GOT3 (cell line): ENCODE measurements at places on chromosomes 1 and 21.

GRCh38 chr1:31776516-31776915 lies 12.4 kb upstream of the ADGRB2 start:
- no peak for DNase-seq

- no peak for DNase-seq
Observed at GRCh38 chr1:95496773-95497172, 262.8 kb downstream of the RWDD3 start.

GRCh38 chr21:40433538-40433937 lies 413.4 kb downstream of the DSCAM start:
- DNase-seq: no peak

DNA sequence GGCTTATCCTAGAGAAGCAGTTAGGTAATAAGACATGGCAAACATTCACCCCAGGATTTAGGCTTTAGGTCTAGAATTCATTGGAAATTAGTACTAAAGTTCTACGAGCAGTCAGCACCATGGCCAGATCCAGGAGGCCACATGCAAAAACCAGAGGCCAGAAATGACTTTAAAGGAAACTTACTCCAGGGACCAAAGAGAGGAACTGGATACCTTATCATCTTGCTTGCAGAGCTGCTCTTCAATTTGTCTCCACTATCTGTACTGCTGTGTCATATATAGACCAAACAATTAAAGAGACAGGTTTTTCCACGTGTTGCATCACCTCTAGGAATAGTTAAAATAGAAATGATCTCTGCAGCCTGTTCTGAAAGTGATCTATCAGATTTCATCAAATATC lies 127.8 kb downstream of the LMX1A start:
- DNase-seq: no peak

GRCh38 chr1:32758795-32759430 lies 56.3 kb upstream of the SYNC start:
- no peak for DNase-seq

GRCh38 chr1:18093646-18094045 lies 14.0 kb upstream of the IGSF21 start:
- DNase-seq: no peak

DNA sequence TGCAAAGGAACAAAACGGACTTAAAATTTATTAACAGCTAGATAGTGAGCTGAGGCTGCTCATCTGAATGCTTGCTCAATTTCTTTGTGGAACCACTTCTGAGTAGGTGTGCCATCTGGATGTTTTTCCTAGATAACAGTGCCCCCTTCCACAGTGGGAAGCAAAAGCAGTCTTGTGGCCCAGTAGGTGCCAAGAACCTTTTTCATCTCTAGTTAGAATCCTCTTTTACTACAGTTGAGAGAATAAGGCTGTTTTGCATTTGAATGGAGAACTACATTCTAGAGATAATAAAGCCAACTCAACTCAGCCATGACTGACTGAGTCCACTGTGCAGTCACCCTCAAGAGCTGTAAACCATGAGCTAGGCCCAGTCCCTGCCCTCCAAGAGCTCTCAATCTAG lies 13.3 kb downstream of the F3 start:
- DNase-seq: no peak

- no peak for DNase-seq
Observed at GRCh38 chr1:6727535-6727934, 25.9 kb upstream of the DNAJC11 start.

GRCh38 chr1:38062361-38063288 lies 16.0 kb upstream of the POU3F1 start:
- no peak for DNase-seq

DNA sequence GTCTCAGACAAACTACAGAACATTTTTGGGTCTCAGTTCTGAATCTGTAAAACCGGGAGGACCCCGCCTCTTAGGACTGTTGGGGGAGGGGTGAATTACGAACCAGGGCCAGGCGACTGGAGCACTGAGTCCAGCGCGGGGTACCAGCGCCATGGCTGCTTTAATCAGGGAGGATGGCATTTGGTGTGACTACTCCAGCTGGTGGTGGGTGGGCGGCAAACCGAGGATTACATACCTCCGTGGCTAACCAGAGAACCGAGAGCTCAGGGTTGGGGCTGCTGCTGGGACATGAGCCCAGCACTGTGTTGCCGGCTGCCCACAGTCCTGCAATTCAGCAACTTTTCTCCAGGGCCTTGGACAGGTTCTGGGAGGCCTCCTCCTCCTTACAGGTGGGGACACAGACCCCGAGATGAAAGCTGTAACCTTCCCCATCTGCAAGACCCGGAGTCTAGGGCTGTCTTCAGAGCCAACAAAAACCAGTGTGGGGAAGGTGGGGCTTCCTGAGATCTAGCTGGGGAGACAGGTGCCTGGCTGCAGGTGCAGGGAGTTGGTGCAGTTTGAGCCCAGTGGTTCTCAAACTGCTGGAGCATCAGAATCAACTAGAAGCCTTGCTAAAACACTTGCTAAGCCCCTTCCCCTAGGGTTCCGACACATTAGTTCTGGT lies 273.5 kb downstream of the FOXD2 start:
- DNase-seq: no peak

DNA sequence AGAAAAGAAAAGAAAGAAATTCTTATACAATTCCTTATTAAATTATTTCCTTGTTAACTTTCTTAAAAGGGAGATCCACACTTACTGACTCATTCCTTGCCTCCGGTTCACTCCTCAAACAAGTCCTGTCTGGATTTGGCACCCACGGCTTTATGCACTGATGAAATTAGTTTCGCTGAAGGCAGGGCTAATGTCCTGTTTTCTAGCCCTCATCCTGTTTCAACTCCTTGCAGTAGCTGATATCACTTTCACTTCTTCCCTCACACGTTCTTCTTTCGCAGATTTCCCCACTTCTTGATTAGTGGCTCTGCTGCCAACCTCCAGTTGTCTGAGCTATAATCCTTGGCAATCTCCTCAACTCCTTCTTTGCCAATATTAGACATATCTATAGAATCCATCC lies 215.2 kb downstream of the URB2 start:
- no peak for DNase-seq

GRCh38 chr1:202908998-202909397 lies 18.0 kb downstream of the KLHL12 start:
- no peak for DNase-seq

GRCh38 chr1:161949548-161949947 lies 74.1 kb downstream of the OLFML2B start:
- no peak for DNase-seq

DNA sequence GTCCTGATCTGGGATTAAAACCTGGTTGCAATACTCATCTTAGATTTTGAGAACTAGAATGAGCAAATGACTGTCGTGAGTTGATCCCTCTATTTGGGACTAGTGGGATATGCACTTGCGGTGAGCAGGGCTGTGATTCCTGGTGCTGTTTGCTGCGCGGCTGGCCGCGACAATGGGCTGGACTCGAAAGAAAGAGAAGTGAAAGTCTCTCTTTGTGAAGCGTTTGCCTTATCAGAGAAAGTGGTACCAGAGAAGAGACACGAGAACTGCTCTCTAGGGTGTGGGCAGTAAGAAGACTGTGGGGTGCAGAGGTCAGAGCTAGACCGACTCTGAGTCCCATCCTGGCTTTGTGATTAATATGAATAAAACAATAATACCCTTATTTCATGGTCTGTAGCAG lies 8.6 kb downstream of the ST6GALNAC3 start:
- DNase-seq: no peak

DNA sequence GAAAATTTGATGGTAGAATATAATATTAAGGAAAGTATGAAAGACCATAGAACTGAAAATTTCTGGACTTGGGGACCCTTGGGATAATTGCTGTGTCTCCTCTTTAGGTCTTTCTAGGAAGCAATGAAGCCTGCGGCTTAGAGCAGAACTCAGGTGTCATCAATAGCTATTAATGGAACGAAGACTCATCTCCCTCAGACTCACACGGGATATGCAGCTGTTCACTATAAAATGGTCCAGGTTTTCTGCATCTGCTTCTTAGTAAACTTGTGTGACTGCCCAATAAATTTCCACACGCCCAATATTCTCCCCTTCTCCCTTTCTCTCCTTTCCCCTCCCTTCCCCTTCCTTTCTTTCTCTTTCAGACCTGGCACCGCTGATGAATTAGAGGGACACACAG lies 392.5 kb downstream of the HLX start:
- no peak for DNase-seq

DNA sequence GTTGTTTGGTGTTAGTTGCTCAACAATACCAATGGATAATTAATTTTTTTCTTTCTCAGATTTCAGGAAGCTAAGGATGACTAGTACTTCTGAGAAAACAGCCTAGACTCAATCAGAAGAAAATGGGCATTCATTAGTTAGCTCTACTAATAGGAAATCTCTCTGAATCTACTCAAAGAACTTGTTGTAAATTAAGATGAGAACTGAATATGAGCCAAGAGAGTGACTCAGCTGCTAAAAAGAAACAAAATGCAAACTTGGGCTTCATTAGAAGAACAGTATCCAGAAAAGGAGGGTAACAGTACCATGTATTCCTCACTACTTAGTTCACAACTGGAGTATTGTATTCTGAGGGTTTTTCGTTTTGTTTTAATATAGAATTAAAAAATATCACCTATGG lies 12.5 kb downstream of the FOXJ3 start:
- no peak for DNase-seq

DNA sequence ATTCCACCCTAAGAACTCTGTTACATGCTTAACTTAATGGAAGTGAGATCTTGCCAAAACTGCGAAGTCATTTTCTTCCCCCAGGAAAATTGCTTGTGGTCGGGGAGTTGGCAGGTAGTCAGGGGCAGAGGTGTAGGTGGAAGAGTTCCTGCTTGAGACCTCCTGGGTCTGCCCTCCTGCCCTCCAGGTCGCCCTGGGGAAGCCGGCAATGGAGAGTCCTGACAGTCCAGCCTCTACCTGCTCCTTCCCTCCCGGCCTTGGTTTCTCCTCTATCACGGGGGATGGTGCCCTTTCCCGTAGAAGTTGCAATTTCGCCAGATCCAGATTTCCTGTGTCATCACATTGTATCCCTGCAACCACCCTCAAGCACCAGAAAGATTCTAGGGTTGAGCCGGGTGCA lies 463.8 kb downstream of the MATN1 start:
- DNase-seq: no peak

DNA sequence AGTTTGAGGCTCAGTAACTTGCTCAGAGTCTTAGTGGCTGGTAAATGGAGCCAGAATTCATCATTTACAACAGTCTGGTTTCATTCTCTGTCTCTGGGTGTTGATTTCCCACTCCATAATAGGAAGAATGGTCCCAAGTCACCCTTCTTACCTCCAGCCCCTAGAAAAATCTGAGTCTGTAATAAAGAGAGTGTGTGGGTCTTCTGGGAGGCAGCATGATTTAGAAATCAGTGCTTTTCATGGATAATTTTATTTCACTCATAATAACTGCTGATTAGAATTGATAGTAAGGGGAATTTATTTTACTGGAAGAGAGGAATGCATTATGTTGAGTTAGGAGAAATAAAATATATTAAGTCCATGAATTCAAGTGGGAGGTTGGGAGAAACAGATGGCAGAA lies 2.1 kb downstream of the PLA2G2D start:
- DNase-seq: no peak

- DNase-seq: no peak
Observed at GRCh38 chr1:25875154-25875855, at the start of gene PAQR7. PAQR7 (minus strand) TSS chr1:25875708; CDS start chr1:25863839, 11,869 bp downstream.

DNA sequence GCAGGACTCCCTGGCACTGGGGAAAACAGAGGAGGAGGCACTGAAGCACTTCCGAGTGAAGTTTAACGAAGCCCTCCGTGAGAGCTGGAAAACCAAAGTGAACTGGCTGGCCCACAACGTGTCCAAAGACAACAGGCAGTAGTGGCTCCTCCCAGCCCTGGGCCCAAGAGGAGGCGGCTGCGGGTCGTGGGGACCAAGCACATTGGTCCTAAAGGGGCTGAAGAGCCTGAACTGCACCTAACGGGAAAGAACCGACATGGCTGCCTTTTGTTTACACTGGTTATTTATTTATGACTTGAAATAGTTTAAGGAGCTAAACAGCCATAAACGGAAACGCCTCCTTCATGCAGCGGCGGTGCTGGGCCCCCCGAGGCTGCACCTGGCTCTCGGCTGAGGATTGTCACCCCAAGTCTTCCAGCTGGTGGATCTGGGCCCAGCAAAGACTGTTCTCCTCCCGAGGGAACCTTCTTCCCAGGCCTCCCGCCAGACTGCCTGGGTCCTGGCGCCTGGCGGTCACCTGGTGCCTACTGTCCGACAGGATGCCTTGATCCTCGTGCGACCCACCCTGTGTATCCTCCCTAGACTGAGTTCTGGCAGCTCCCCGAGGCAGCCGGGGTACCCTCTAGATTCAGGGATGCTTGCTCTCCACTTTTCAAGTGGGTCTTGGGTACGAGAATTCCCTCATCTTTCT lies 75.5 kb downstream of the PIK3CD start:
- no peak for DNase-seq

DNA sequence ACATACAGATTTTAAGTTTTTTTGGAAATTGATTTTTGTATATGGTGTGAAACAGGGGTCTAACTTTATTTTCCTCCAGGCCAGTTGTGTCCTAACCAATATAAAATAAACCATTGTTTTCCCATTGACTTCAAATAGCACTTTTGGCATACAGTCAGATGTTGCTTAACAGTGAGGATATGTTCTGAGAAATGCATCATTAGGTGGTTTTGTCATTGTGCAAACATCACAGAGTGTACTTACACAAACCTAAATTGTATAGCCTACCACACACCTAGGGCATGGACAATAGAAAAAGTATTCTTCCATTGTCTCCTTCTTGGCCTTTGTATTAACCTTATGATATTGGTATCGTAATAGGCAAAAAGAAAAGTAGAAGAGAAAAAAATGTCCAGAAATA lies 37.4 kb upstream of the DISP1 start:
- DNase-seq: no peak

DNA sequence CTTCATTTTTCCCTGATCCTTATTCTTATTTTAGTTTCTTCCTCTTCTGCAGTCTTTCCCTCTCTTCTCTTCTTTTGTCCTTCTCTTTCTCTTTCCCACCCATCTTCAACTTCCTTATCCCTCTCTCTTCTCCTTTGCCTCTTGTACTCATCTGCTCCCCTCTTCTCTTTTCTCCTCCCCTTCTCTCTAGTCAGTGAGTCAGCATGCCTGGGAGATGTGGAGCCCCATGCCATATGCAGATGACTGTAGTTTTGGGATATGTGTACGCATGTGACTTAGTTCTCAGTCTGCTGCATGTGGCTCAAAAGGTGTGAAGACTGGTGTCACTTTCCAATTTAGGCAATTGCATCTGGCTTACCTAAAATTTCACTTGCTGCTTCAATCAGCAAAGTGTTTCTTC lies 10.4 kb downstream of the DNAJC6 start:
- no peak for DNase-seq

DNA sequence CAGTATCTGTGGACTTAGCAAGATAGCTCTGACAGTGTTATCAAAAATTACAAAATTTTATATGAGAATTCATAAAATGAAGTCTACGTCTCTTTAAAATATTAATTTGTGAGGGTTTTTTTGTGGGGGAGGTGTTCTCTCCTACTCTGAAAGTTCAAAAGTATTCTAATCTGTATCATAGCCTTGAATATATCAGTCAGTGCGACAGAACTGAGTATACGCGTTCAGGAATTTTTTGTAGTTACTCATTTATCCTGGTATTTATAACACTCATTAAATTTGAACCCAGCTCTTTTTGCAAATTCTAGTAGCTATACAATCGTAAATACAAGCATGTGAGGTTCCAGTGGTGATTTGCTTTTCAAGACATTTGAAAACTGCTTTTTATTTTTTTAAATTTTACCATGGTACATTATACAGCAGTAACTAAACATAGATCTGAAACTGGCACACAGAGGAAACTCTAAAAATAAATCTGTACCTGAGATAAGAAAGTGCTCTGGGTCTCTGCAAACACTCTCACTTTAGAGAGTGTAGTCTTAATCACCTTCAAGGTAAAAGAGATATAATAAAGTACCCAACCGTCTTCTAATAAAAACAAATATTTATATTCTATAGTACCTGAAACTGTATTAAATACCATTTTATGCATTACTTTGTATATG lies 178.4 kb upstream of the ADAMTS5 start:
- no peak for DNase-seq

- DNase-seq: no peak
Observed at GRCh38 chr1:6258675-6259074, 2.2 kb downstream of the GPR153 start.
